Osteoblast (primary cell): ENCODE measurements at places on chromosomes 4 and X.

GRCh38 chrX:32530802-32531403 lies 680.4 kb downstream of the DMD start:
- DNase-seq: no peak

- DNase-seq: no peak
Observed at GRCh38 chr4:17092736-17093437, 194.4 kb upstream of the LDB2 start.

DNA sequence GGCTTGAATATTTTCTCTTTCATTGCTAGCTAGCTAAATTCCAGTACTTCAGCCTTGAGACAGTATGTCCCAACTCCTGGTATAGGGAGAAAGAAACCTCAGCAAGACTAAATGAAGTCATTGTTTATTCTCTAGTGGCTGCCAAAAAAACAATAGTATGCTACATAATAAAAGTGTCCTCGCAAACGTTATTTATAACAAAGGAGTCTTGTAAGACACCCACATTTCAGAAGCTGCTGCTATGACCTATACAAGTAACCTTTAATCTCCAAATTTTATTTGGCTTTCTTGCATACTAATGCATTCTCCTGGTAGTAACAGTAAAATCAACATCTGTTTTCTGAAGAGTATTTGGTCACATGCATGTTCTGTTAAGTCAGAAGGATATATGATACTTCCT lies 28.8 kb downstream of the NEK1 start:
- DNase-seq: no peak

DNA sequence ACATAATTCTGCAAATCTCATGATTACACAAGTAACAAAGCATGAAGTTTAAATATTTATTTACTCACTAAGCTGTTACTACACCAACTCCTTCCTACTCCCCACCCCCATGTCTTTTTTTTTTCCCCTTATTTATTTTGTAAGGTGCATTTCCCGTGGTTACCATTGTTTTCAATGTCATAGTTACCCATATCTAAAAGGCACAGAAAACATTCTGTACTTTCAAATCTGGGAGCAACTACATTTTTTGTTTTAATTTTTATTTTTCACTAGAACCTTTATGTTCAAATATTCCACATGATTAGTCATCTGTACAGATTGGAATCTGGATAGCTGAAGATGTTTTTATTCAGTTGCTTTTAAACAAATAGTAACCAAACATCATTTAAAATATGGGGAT lies 62.8 kb downstream of the PPP3CA start:
- DNase-seq: no peak

- DNase-seq: no peak
Observed at GRCh38 chr4:14871676-14872430, 130.4 kb upstream of the CPEB2 start.

DNA sequence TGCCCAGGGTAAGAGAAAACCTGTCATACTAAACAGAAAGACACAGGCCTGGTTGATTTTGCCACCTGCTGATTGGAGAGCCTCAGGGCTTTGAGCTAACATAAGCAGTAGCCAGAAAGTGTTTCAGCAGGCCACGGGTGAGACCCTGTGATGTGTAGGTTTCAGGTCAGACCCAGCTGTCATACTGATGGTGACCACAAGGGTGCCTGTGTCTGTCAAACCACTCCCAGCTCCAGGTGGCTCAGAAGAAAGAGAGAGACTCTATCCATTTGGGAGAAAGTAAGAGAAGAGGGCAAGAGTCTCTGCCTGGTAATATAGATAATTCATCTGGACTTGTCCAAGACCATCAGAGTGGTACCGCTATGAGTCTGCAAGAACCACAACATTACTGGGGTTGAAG lies 72.8 kb upstream of the NLRP2B start:
- no peak for DNase-seq

DNA sequence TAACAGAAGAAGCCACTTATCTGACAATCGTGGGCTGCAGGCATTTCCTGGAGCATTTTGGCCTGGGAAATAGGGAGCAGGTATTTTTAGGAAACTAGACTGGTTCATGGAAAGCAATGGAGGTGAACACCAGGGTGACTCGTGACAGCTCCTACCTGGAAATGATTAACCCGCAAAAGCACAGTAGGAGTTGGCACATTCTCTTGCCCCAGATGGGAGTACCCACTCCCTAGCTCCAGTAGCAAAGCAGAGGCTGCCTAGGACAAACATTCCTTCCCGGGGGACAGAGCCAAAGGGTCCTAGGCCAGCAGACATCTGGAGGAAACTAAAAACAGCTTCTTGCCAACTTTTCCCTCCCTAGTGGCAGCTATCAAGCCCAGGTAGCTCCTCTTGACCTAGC lies 29.0 kb downstream of the RTL5 start:
- no peak for DNase-seq

GRCh38 chrX:153491351-153491914 lies 3.3 kb upstream of the BGN start:
- no peak for DNase-seq

GRCh38 chrX:142978130-142978684 lies 47.5 kb upstream of the SPANXN4 start:
- no peak for DNase-seq

GRCh38 chrX:11461201-11462001 lies 168.2 kb downstream of the AMELX start:
- DNase-seq: no peak

- DNase-seq: peak; percentile 35
Observed at GRCh38 chrX:101136235-101136634, 38.2 kb downstream of the CENPI start.

DNA sequence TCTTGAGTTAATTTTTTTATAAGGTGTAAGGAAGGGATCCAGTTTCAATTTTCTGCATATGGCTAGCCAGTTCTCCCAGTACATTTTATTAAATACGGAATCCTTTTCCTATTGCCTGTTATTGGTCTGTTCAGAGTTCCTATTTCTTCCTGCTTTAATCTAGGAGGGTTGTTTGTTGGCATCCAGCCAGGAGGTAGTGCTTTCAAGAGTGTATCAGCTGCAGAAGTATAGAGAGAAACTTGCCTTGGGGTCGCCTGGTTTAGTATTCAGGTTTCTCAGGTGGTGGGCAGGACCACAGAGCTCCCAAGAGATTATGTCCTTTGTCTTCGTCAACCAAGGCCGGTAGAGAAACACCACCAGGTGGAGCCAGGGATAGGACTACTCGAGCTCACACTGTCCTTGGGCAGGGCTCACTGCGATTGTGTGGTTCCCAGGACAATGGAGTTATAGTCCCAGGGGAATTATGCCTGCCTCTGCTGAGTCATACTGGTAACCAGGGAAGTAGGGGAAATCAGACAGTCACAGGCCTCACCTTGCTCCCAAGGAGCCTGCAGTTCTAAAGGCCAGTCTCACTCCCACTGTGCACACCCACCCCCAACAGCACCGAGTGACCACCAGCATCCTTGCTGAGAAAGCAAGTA lies 168.1 kb downstream of the VSIG4 start:
- DNase-seq: no peak

DNA sequence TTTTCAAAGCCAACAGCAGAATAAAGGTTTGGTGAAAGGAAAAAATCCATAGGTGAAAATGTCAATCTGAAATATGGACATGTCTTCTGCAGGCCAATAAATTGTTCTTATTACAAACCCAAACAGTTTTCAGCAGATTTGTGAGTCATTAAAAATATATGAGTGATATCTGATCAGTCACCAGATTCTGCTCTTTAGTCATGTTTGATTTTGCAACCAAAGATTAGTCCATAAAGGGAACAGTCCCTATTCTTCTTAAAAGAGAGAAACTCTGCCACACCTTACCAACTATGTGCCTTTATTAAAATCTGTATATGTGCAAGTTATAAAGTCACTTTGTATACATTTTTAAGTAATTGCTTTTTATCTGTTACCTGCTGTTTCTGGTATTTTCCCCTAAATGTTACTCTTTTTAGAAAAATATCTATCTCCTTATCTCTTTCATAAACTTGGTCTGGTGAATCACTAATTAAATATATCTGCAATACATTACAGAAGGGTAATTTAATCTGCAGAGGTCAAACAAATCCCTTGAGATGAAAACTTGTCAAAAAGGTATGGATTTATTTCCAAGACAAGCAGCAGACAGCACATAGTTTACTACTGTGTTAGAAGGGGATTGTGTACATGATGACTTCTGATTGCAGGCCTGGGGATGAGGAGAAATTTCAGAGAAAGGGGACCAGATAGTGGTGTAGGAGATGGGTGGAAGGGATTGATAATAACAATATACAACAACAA lies 322.9 kb upstream of the NWD2 start:
- no peak for DNase-seq

DNA sequence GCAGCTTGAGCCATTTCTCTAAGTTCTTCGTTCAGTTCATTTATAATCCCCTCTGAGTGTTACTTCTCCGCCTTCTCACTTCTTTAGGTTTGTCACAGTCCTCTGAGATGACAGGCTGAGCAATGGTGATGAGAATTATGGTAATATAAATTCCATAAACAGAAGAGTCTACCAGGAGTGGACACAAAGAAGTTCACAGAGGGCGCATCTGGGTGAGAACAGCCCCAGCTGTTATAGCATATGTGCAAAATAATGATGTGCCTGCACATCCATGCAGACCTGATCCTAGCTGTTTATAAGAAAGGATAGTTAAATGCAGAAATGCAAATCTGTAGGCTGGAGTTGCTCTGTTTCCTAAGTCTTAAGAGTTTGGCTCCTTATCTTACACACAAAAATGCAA lies 377.5 kb downstream of the KCNIP4 start:
- no peak for DNase-seq

GRCh38 chr4:177222781-177223180 lies 86.9 kb upstream of the NEIL3 start:
- DNase-seq: no peak

DNA sequence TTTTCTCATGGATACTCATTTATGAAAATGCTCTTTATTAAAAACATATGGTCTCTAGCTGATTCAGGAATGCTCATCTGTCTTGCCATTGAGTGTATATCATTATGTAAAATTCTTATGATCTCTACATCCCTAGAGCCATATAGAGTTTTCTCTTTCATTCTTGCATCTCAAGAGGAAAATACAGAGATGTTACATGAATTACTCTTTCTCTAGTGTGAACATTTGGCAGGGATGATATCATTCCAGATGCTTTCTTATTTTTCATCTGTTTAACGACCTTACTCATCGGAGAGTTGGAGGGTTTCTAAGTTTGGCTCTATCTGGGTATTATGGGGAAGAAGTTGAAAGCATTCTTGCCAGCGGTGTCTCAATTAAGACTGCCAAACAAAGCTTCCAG lies 202.9 kb upstream of the SLC7A11 start:
- no peak for DNase-seq

DNA sequence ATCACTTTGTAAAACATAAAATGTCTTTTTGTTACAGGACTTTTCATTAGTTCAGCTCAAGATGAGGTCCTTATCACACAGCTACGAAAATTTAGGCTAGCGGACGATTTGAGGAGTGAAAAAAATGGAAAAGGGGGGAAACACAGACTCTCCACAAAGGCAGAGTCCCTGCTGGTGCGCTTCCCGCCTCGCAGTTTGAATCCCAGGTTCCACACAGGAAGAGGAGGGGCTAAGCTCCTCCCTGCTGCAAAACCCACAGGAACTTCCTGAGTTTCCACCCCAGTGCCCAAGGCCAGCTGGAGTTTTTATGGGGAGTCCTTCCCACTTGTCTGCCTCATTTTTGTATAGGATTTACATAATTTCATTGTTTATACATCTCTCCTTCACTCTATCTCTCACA lies 11.2 kb downstream of the ADAM29 start:
- no peak for DNase-seq

- DNase-seq: no peak
Observed at GRCh38 chr4:176675810-176676209, 116.9 kb downstream of the VEGFC start.

GRCh38 chr4:168882650-168883233 lies 127.3 kb downstream of the CBR4 start:
- peak; percentile 56 for DNase-seq

- DNase-seq: no peak
Observed at GRCh38 chr4:72690771-72691170, 121.8 kb upstream of the ADAMTS3 start.

GRCh38 chr4:8403976-8404375 lies 36.5 kb downstream of the ACOX3 start:
- DNase-seq: no peak

DNA sequence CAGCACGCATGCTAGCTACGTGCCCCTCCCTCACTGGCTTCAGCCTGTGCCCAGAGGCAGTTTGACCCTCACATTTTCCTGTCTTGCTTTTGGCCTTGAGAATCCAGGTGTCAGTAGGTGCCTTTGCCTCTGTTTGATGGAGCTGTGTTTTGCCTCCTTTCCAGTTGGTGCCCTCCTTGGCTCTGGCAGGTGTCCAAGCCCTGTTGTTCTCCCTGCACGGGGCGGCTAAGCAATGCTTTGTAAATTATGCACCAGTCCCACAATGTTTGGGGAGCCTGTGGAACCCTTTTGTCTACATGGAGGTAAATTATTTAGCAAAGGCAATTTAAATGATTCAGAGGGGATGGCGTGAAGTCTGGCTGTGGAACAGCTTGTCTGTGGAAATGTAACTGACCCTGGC lies 202.9 kb upstream of the BOD1L1 start:
- DNase-seq: no peak

- DNase-seq: no peak
Observed at GRCh38 chr4:20474119-20474518, 222.4 kb downstream of the SLIT2 start.
